HAP-1 (cell line): ENCODE measurements at places on chromosomes 2 and 18.

- peak; percentile 11 for DNase-seq
These were observed 582.4 kb upstream of the RAB6C start for GRCh38 chr2:129396980-129397599.

DNA sequence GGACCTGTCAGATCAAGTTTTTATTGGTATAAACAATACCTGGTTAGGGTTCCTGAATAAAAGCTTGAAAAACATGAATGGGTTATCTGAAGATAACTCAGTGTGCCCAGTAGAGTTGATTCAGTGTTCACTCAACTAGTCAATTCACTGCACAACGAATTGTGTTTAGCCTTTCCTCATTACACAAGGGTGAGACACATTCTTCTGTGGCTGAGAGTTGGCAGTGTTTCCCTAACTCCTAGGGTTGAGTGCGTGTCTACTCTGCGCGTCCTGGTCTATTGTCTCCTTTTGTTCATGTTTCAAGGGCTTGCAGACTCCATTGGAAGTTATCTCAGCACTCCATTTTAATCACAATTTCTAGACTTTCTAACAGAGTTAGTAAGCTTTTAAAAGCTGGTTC is 32.8 kb upstream of the TMEM178A start:
- no peak for DNase-seq

DNA sequence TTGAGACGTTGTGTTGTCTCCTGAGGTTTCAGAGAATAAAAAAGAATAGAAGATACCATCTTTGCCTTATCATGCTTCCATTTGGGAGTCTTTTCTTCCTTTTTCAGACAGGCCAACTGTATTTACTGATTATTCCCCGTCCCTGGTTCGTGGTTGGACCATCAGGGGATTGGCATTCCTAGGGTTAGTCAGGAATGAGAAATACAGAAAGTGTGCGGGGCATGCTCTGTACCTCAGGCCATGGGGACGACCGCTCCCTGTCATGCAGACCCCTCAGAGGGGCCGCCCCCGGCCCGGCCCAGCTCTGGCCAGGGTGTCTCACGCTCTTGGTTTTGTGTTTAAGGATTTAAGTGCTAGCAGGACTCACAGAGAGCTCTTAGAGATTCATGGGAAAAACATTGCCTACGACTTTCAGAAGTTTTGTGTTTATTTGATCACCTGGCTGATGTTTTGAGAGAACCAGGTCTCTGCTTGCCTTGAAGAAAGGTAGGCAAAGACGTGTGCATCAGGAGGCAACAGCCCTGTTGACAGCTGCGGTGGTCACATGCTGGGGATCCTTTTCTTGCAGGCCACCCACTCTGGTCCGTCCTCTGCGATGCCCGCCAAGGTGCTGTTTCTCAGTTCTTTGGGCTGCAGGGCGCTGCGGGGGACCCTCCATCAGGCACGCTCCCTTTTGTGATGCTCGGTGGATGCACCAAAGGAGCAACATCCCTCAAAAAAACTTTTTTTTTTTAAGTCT is 317.8 kb downstream of the AGAP1 start:
- DNase-seq, result no peak

DNA sequence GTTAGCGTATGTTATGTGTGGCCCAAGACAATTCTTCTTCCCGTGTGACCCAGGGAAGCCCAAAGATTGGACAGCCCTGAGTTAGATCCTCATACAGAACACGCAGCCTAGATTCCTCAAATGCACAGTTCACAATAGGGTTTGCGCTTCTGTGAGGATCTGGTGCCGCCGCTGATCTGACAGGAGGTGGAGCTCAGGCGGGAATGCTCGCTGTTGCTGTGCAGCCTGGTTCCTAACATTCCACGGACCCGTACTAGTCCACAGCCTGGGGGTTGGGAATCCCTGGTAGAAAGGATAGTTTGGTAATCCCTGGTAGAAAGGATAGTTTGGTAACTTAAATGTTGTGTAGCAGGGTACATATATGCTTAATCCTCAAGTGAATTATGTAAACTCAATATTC is 27.0 kb downstream of the MAPRE3 start:
- DNase-seq, result no peak

DNA sequence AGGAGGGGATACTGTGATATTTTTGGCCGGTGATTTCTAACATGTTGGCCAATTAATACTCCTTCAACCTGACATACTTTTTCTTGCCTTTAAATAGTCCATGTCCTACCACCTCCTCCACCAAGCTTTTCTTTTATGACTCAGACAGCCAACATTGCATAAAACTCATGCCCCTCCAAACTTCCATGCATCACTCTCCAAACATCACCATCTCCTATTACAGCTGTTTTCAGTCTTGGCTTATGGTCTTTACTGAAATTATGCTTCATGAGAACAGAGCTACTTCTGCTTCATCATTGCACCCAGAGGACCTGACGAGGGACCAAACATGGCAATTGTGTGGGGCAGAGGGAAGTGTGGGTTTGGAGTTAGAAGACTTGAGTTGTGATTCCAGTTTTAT is 305.4 kb downstream of the LPIN1 start:
- no peak for DNase-seq

GRCh38 chr2:232477751-232478510 is 9.7 kb downstream of the ECEL1 start:
- DNase-seq, result no peak

- no peak for DNase-seq
These were observed 113.4 kb upstream of the GLI2 start for GRCh38 chr2:120622159-120622869.

DNA sequence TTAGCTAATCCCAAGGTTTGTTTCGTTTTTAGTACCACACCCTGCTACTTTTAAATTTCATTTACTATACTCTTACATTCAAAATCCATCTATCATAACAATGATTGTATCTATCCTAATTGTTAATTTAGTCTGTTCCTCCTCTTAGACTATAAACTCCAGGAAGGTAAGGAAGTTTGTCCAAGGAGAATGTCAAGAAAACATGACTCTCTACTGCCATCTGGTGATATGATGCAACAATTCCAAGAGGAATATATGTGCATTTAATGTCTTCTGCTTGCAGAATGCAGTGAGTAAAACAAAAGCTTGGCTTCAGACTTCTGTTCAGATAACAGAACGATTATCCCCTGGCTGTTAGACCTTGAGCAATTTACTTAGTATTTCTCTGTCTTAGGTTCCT is 1267.1 kb downstream of the LRP1B start:
- DNase-seq, result no peak

GRCh38 chr2:214593727-214594126 is 182.9 kb downstream of the VWC2L start:
- no peak for DNase-seq

DNA sequence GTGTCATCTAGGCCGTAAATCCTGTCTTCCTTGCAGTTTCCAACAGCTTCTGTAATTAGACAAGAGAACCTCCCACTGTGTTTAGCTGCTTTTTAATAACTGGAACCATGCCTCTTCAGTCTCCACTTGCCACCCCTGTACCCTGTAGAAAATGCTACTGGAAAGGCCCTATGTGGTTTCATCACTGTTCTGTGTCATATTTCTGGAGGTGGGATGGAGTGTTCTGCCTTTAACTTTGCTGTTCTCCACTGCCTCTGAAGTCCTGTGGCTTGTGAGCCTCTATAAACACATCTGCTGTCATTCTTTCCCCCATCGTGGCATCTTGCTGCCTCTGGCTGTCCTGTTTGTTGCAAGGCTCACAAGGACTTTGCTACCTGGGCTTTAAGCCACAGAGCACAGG is 17.9 kb downstream of the MGAT5 start:
- no peak for DNase-seq

DNA sequence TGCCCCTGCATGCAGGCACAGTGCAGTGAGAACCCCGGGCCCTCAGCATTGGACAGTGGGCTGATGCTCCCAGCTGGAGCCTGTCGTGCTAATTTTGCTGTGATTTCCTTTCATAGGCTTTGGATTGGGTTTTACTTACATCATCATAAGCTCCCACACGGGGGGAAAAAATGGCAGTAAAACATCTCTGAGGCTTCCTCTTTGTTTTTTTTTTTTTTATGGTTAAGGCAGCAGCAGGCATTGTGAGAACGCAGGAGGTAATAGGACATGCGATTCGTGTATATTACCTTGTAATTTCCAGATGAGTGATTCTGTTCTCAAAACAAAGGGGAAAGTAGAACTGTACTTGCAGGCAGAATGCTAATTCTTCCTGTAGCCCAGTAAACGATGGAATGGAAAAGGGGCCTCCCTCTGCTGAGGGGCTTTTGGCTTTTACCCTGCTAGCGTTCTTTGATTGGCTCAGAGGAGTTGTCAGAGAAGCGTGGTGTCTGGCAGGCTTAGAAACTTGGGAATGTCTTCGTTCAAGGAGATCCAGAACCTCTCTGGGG is 89.7 kb downstream of the NPAS2 start:
- DNase-seq, result no peak

DNA sequence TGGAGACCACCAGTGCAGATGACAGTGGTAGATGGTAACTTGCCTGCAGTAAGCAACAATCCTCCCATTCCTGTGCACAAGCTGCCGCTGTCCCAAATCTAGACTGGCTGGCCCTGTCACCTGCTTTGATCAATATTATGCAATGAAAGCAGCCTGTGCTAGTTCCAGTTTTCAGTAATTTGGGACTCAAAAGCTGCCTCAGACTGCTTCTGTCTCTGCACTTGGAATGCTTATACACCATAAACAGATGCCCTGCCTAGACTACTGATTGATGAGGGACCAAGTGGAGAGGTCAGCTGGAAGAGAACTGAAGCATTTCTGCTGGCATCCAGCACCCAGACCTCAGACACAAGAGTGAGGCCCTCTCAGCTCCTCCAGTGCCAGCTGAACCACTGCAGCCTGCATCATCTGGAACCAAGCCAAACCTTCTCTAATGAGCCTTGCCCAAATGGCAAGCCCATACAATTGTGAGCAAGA is 24.9 kb downstream of the CCBE1 start:
- no peak for DNase-seq

DNA sequence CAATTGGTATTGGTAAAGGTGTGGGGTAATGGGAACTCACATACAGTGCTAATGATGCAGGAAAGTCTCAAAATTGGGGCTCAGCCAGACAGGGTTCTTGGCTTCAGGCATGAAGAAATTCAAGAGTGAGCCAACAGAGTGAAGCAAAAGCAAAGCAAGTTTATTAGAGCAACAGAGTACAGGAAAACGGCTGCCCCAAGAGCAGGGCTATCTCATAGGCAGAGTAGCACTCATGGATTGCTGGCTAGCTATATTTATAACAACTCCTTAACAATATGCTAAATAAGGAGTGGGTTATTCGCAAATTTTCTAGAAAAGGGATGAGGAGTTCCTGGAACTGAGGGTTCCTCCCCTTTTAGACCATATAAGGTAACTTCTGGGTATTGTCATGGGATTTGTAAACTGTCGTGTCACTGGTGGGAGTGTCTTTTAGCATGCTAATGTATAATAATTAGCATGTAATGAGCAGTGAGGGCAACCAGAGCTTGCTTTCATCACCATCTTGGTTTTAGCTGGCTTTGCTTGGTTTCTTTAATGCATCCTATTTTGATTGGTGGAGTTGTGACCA is 233.8 kb upstream of the NOL4 start:
- DNase-seq, result no peak

- DNase-seq, result no peak
These were observed 15.3 kb upstream of the PTPN4 start for GRCh38 chr2:119744335-119744939.

- DNase-seq, result no peak
These were observed 1.4 kb upstream of the MTHFD2 start for GRCh38 chr2:74197049-74197448.

- DNase-seq, result peak; percentile 19
These were observed 60.2 kb downstream of the CXCR4 start for GRCh38 chr2:136057802-136058140.

GRCh38 chr2:165563468-165564225 is 94.1 kb downstream of the CSRNP3 start:
- DNase-seq, result no peak

- no peak for DNase-seq
These were observed 103.7 kb downstream of the CCDC85A start for GRCh38 chr2:56287508-56287907.

DNA sequence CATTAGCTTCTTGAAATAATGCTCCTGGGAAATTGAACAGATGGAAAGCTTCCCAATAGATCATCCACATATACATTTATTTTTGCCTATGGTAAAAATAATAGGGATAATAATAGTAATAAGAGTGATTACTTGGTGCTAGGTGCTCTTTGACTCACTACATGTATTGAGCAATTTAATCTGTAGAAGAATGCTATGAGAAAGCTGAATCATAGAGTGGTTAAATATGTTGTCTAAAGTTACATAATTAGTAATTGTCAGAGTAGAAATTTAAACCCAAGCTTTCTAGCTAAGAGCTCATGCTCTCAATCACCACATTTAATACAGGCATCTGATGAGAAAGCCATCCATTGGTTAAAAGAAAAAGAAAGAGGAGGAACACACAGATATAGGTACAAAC is 590.5 kb upstream of the SLC8A1 start:
- DNase-seq, result no peak

- DNase-seq, result peak; percentile 18
These were observed 241.3 kb downstream of the PAX3 start for GRCh38 chr2:222057347-222058073.

DNA sequence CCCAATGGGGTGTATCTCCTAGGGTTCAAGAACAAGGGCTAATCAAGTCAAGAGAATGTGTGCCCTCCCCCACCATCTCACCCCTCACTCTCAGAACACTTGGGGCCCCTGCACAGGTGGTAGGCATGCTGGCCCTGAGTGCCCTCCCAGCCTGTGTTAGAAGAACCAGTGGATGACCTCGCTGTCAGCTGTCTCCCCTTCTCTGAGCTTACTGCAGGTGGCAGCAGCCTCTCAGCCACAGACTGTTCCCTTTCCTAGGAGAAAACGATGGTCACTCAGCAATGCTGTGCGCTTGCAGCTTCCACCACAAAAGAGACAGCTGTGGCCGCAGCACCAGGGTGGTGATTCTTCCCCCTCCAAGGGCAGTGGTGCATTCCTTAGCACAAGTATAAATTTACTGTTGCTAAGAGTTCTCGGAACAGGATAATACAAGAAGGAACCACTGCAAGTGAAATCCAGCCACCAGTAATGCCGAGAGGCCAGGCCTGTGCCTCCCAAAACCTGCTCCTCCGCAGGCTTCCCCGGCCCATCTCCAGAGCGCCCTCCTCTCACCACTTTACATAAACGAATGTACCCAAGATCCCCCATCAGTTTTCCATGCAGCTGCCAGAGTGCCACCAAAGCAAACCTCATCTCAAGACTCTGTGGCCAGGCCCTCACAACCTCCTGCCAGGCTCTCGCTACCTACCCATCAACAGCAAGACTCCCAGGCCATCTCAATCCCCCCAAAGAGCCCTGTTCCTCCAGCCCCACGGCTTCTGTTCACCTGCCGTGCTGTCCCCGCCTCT is 935 bp upstream of the RAMP1 start:
- DNase-seq, result peak; percentile 74

- DNase-seq, result no peak
These were observed 68.5 kb upstream of the STK17B start for GRCh38 chr2:196239622-196240587.
